ENCODE measurements at places on chromosomes 1 and 21. TPM values are rescaled to one million over a fixed set of nuclear protein-coding genes. Genes with fewer than 3 reads are reported as not detected.

The SPRR2G gene
- not detected for total RNA-seq

The HORMAD1 gene
- 0.43 TPM for total RNA-seq

The TUT4 gene
- 31.9 TPM for total RNA-seq

The PLEKHG5 gene
- 11.2 TPM for total RNA-seq

The CTXND2 gene
- not detected for total RNA-seq

The PKP1 gene
- not detected for total RNA-seq

The PDPN gene
- total RNA-seq: 28.7 TPM

The MYBPH gene
- 0.43 TPM for total RNA-seq

The KRTAP21-2 gene
- total RNA-seq: not detected

The CD52 gene
- not detected for total RNA-seq

The MANEAL gene
- 0.97 TPM for total RNA-seq

The FTCD gene
- total RNA-seq: 0.43 TPM

The MPZ gene
- 2.9 TPM for total RNA-seq

The ITGB2 gene
- 0.43 TPM for total RNA-seq

The NBPF14 gene
- total RNA-seq: 22.9 TPM

The DBT gene
- total RNA-seq: 6.0 TPM

The TNNI3K gene
- 1.3 TPM for total RNA-seq

The NTMT2 gene
- not detected for total RNA-seq

The FCMR gene
- total RNA-seq: 1.6 TPM

The GPR25 gene
- total RNA-seq: not detected

The CCSAP gene
- total RNA-seq: 9.0 TPM

The FASLG gene
- total RNA-seq: not detected

The AADACL3 gene
- total RNA-seq: not detected

The HSD3B2 gene
- not detected for total RNA-seq

The S100A7A gene
- total RNA-seq: not detected

The CLDN19 gene
- total RNA-seq: not detected

The AMY2A gene
- not detected for total RNA-seq

The RIPPLY3 gene
- under 0.01 TPM for total RNA-seq

The CASP9 gene
- total RNA-seq: 5.8 TPM

The OTUD7B gene
- 15.1 TPM for total RNA-seq

The ANKRD35 gene
- total RNA-seq: 1.3 TPM

The KIF21B gene
- total RNA-seq: 0.32 TPM

The RASSF5 gene
- 0.86 TPM for total RNA-seq

The PRRX1 gene
- 203 TPM for total RNA-seq

The PLA2G4A gene
- total RNA-seq: 12.1 TPM

The DONSON gene
- total RNA-seq: 38.0 TPM

The C4BPB gene
- total RNA-seq: 0.32 TPM

The MAPKAPK2 gene
- 45.3 TPM for total RNA-seq

The LIN28A gene
- total RNA-seq: not detected

The CRB1 gene
- total RNA-seq: under 0.01 TPM

All from fibroblast of villous mesenchyme (primary cell).